ENCODE measurements at places on chromosomes 3 and 15.

- no peak for DNase-seq
Measured at GRCh38 chr3:153958635-153959595, 162.3 kb upstream of the ARHGEF26 start.

- DNase-seq = peak; percentile 26
Measured at GRCh38 chr15:85168642-85169173, 187.1 kb downstream of the PDE8A start.

DNA sequence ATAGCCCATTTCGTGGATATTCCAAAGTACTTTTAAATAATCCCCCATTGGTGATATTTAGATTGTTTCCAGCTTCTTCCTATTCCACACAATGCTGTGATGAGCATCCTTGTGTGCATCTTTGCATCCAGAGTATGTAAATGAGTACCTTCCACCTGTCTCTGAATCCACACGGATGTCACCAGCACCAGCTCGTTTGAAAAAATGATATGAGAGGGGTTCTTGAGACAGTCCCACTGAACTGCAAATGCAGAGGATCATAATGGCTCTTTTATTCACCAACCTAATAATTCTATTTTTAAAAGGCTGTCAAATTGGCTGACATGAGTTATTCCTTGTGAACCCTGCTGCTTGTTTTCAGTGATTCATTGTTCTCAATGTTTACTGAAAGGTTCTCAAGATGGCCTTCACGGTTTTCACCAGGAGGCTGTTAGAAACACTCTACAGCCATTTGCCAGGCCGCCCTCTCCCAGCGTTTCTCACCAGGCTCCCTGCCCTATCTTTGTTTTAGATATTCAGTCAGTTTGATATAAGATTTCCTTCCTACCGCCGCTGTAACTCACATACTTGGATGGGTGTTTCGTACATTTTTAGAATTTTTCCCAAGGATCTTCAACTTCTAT, 96.7 kb upstream of the PTPRG start:
- DNase-seq = no peak

- peak; percentile 82 for DNase-seq
Measured at GRCh38 chr3:132416807-132417694, at the start of gene DNAJC13. TSS of gene DNAJC13 (plus strand) at chr3:132417502. CDS start at chr3:132434551, 17,049 bp downstream.

- DNase-seq = no peak
Measured at GRCh38 chr15:73867956-73868355, 5.4 kb upstream of the TBC1D21 start.

DNA sequence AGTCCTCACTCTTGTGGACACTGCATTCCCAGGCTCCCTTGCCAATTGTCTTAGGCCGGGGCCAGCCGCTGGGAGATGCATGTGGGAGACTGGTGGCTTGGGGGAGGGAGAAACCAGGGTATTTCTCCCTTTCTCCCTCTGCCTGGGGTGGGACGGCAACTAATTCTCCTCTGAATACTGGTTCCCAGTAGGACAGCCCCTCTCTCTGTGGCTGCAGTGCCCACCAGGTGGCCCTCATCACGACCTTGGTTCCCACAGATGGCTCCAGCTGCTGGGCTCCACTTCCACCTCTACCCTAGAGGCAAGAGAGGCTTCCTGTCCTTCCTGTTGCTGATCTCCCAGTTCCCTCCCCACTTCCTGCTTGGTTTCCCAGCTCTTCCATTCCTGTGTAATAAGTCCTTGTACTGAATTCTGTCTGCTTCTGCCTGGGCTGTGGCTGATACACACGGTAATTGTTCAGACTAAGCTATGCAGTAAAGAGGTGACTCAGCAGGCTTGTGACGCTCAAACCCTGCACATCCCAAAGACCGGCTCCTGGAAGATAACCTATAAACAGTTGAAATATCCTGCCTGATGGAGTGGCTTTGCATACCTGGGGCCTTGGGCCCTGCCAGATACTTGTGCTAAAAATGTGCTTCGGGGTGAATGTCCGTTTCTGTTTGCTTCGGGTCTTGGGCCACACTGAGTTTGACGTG, 20.4 kb upstream of the COPG1 start:
- no peak for DNase-seq

- DNase-seq = no peak
Measured at GRCh38 chr15:70835841-70836240, 18.1 kb downstream of the LARP6 start.

GRCh38 chr3:52839892-52840545, 5.2 kb upstream of the MUSTN1 start:
- no peak for DNase-seq

DNA sequence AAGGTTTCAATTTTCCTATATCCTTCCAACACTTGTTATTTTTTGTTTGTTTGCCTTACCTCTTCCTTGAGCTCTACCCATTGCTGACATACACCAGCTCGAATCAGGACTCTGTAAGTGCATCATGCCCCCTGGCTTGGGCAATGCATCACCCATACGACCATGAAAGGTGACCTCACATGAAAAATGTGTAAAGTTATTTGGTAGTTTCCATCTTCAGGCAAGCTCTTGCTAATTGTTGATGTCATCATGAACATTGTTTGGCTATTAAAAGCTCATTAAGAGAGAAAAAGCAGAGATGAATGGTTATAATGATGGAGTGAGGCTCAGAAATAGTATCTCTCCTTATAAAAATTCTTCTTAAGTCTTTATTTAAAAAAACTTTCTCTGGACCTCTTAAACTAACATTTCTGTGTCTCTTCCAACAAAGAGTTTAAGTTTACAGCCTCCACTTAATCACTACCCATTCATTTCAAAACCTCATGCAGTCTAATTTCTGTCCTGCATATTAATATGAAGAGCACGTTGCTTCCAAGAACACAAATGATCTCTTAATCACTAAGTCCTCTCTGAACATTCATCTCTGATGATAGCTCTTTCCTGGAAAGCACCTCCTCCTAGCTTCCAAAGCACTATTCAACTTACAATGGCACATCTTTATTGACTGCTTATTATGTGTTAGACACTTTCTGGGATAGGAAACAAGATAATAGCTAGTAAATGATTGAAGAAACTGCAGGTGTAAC, 236.3 kb downstream of the NFKBIZ start:
- DNase-seq = no peak

DNA sequence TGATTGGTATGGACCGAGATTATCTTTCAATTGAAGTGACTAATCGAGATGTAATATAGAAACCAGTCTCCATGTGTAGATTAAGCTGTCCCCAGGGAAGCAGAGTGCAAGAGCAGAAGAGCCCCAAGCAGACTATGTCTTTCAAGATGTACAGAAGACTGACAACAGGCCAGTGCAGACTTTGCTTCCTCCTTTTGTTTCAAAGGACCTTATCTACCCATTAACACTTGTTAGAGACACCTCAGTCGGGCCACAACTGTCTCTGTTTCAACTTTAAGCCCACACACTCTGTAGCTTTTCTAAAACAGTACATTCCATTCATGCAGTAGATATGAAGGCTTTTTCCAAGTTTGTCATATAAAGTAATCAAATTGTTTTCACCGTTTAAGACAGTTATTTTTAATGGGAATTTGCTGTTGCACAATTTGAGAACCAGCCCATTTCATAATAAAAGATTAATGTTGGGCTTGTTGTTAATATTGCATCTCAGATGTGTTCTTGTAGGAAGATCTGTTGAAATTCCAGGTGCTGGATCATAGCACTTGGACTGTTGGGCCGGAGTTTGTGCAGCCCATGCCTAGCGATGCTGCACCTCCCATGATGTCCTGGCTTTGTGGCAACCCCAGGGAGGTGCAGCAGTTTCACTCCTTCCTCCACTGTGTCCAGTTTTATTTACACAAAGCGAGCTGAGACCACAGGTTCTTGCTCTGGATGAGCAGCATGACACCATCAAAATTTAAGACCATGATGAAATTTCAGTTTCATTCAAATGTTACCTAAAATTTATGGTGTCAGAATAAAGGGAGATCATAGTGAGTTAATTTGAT, 12.4 kb downstream of the GORASP1 start:
- no peak for DNase-seq

- DNase-seq = no peak
Measured at GRCh38 chr15:90035840-90036230, 34.7 kb downstream of the ZNF710 start.

DNA sequence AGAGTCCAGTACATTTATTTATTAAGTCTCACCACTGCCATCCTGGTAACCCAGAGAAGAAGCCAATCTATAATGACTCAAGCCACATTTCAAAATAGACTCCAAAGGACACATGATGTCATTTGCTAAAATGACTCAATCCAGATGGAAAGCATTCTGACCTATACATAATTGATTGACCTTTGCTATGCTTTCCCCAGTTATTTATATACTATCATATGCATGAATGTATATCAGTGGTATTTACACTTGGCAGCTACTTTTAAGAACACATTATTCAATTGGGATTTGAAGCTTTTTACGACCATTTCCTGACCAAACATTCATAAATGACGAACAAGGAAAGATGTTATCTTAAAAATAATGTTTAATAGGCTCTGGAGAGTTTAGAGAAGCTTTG, 297.2 kb downstream of the FHIT start:
- DNase-seq = no peak

DNA sequence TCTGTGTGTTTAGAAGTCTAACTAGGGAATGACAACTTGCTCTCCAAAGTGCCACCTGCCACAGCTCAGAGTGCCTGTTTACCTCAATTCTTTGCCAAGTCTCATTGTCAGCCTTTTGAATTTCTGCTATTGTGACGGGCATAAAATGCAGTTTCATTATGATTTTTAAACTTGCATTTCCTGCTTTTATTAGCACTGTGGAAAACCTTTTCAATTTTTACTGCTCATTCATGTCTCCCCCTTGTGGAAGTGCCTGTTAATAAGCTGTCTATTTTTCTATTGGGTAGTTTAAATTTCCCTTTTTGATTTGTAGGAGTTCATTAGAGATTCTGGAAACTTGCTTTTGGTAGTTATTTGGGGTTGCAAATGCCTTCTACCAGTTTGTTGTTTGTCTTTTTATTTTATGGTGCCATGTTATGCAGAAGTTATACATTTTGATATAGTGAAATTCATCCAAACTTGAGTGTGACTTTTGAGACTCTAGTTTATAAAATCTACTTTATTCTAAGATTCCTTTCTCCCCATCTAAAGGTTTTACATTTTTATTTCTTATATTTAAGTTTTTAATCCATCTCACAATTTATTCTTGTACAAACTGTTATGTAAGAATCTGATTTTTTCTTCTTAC, 53.9 kb upstream of the FRMD4B start:
- no peak for DNase-seq

GRCh38 chr15:85149465-85150129, 167.9 kb downstream of the PDE8A start:
- no peak for DNase-seq

DNA sequence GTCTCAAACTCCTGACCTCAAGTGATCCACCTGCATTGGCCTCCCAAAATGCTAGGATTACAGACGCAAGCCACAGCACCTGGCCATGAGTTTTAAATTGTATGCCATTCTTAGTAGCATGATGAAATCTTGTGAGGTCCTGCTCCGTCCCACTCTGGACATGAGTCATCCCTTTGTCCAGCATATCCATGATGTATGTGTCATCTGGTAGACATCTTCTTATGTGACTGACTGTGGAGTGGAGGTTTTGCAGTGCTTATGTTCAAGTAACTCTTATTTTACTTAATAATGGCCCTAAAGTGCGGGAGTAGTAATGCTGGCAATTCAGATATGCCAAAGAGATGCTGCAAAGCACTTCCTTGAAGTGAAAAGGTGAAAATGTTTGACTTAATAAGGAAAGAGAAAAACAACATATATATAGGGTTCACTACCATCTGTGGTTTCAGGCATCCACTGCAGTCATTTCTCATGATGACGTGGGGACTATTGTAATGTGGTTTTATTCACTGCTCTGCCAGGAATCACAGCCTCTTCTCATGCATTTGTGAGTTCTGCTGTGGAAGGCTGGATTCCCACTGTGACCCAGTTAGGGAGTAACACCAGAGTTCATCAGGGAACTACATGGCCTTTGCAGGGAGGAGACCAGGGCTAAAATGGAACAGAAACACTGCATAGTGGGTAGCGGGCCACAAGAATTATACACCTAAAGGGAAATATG, 204.6 kb upstream of the STRIT1 start:
- no peak for DNase-seq

DNA sequence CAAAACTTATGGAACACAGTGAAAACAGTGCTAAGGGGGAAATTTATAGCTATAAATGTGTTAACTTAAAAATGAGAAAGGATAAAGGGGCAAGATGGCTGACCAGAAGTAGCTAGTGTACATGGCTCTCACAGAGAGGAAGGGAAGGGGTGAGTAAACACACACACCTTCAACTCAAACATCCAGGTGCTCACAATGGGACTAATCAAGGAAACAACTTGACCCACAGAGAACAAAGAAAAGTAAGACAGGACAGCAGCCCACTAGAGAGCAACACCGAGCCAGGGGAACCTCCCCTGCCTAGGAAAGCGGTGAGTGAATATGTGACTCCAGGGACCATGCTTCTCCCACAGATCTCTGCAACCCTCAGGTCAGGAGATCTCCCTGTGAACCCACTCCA, 85.0 kb upstream of the UBP1 start:
- no peak for DNase-seq

DNA sequence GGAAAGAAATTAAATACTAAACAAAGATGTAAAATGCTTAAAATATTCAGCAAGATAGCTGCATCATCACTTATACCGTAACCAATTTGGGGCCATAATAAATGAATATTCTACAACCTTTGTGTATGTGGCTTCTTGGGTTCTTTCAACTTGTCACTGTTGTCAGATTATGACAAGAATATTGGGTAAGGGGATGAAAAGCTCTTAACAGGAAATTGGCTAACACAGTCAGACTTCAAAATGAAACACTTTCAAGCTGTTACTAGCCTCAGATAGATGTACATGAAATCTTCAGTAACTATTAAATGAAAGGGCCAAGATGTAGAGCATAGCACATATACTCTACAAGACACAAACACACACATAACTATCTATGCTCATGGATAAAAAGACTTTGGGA, 38.7 kb upstream of the ZNF385D start:
- no peak for DNase-seq

- no peak for DNase-seq
Measured at GRCh38 chr15:65532738-65533051, 2.4 kb downstream of the HACD3 start.

DNA sequence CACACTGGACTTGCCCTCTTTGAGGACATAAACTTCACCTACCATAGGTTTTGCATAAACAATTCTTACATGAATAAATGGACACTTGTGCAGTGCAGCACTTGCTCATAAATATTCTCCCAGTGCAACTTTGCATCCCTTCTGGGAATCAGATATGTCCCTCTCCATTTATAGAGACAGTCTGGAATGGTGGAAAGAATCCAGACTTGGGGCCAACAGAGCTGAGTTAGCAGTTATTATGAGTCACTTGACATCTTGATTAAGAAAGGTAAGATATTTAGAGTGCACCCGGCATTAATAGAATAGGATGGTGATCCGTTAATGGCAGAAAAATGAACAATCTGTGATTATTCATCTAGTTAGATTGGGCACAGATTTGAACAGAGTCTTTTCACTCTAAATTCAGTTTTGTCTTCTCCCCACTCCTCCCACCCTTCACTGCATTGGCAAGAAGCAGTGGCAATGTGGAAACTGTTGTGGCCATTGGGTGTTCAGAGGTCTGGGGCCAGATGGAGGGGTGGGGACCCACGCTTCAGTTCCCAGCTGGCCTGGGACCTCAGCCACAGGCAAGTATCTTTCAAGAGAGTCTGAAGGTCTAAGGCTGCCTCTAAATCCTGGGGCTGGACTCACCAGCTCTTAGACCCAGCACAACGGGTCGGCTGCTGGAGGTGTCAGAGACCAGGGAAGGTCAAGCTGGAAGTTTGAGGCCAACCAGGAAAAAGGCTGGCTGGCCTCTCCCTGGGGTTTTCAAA, 58.9 kb upstream of the KY start:
- DNase-seq = no peak

GRCh38 chr3:112629425-112629824, 11.5 kb downstream of the CCDC80 start:
- no peak for DNase-seq

GRCh38 chr15:65922621-65923020, 53.3 kb downstream of the RAB11A start:
- no peak for DNase-seq
